ENCODE measurements at places on chromosomes 6 and 20.

GRCh38 chr6:73878403-73878802 is 182.4 kb downstream of the CD109 start:
- H3K4me3 ChIP-seq: no peak overlapping the region
- no peaks in the 10 kb centered on the region for H3K36me3 ChIP-seq
- no peaks in the 10 kb centered on the region for H3K27me3 ChIP-seq
- DNase-seq: no peak
- H3K27ac ChIP-seq: no peak overlapping the region

DNA sequence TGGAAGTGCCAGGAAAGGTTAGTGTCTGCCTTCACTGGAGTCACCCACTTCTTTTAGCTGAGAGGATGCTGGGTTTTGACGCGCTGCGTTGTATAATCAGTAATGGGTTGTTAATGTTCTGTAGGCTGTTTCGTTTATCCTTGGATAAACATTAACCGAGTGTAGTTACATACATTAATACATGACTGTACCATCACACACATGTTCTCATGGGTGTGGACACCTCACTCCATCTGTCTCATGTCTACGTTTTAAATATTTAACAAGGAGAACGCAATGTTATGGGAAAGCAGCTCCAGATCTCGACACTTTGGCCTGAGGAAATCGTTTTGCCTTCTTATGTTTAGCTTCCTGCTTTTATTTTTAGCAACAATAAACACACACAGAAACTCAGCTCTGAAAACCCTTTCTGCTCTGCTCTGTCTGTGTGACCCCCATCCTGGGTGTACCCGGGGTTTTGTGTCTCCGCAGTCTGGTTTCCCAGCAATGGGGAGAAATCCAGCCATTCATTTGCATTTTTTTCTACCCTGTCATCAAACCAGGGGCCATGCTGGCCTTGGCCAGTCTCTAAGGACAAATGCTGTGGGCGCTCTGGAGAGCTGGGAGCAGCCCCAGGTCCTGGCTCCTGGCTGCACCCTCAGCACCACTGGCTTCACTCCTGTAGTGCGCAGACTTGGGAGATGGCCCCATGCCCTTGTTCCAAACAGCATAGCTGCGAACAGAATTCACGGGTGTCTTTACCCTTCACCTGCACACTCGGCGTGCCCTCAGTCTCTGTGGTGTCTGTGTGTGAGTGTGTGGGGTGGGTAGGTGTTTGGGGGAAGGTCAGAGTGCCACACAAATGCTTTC is 110.8 kb downstream of the ERMARD start:
- peak; percentile 5 for DNase-seq
- H3K4me3 ChIP-seq: no peak overlapping the region
- H3K36me3 ChIP-seq: no peaks in the 10 kb centered on the region
- no peak overlapping the region for H3K27ac ChIP-seq
- no peaks in the 10 kb centered on the region for H3K27me3 ChIP-seq
- no peaks in the 10 kb centered on the region for H3K4me1 ChIP-seq

GRCh38 chr20:6703047-6703446 is 64.4 kb upstream of the BMP2 start:
- H3K36me3 ChIP-seq: no peaks in the 10 kb centered on the region
- no peak for DNase-seq
- peaks cover 11% of the 10 kb centered on the region for H3K4me1 ChIP-seq
- H3K27ac ChIP-seq: peak overlapping the region; percentile 84
- H3K4me3 ChIP-seq: no peak overlapping the region
- no peaks in the 10 kb centered on the region for H3K27me3 ChIP-seq

GRCh38 chr6:29980511-29980910 is 38.2 kb downstream of the HLA-A start:
- H3K4me1 ChIP-seq: peaks cover 15% of the 10 kb centered on the region
- H3K36me3 ChIP-seq: no peaks in the 10 kb centered on the region
- no peaks in the 10 kb centered on the region for H3K27me3 ChIP-seq

DNA sequence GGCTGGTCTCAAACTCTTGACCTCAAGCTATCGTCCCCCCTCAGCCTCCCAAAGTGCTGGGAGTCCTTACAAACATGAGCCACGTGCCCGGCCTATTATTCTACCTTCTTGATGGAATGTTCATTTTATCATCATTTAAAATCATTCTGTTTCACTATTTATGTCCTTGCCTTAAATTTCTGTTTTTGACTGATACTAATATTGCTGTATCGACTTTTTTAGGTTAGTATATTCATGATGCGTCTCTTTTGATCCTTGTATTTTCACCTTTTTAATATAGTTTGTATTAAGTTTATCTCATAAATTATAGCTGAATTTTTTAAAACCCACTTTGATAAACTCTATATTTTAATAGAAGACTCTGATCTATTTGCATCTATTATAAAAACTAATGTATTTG is 98.4 kb upstream of the STXBP5 start:
- H3K4me1 ChIP-seq: no peaks in the 10 kb centered on the region
- no peaks in the 10 kb centered on the region for H3K27me3 ChIP-seq
- H3K36me3 ChIP-seq: no peaks in the 10 kb centered on the region

- H3K36me3 ChIP-seq: no peaks in the 10 kb centered on the region
- no peak for DNase-seq
- H3K4me1 ChIP-seq: peaks cover 37% of the 10 kb centered on the region
- no peak overlapping the region for H3K27ac ChIP-seq
Observed at GRCh38 chr6:163543321-163543720, 128.8 kb downstream of the QKI start.

DNA sequence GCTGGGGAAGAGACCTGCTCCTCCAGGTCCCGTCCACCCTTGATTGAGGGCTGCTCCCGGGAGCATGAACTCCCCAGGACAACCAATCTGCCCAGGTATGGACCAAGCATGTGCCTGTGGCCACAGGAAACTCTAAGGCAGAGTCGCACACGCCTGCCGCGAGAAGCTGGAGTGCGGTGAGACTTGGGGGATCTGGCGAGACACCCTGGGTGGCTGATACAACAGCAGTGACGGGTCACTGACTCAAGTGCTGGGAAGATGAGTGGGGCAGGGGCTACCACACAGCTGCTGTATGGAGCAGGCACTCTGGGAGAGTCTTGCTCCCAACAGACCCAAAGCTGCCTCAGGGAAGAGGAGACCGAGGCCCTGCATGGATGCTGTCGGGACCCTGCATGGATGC is 40.1 kb downstream of the BFSP1 start:
- no peaks in the 10 kb centered on the region for H3K4me1 ChIP-seq
- no peak for DNase-seq
- no peaks in the 10 kb centered on the region for H3K36me3 ChIP-seq
- no peaks in the 10 kb centered on the region for H3K27me3 ChIP-seq
- no peak overlapping the region for H3K4me3 ChIP-seq

GRCh38 chr6:125166711-125167110 is 13.1 kb downstream of the TPD52L1 start:
- no peaks in the 10 kb centered on the region for H3K4me1 ChIP-seq
- H3K4me3 ChIP-seq: no peak overlapping the region
- H3K27ac ChIP-seq: peak overlapping the region; percentile 52
- no peaks in the 10 kb centered on the region for H3K36me3 ChIP-seq
- DNase-seq: no peak
